Thymus (tissue), 14 donors: ENCODE measurements at places on chromosomes 4 and X.

DNA sequence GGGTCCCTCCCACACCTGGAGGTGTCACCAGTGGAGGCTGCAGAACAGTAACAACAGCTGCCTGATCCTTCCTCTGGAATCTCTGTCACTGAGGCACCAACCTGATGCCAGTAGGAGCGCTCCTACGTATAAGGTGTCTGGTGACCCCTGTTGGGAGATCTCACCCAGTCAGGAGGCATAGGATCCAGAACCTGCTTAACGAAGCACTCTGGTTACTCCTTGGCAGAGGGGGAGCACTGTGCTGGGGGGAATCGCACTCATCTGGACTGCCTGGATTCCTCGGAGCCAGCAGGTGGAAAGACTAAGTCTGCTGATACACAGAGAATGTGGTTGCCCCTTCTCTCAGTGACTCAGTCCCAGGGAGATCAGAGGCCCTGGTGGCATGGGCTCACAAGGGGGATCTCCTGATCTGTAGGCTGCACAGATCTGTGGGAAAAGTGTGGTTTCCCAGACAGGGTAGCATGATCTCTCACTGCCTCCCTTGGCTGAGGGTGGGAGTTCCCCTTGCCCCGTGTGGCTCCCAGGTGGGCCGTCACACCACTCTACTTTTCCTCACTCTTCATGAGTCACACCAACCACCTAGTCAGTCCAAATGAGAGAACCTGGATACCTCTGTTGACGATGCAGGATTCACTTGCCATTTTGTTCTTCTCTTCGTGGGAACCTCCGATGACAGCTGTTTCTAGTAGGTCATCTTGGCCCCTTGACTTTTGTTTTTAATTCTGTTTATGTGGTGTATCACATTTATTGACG lies 305.9 kb downstream of the IDS start:
- no peak for DNase-seq

DNA sequence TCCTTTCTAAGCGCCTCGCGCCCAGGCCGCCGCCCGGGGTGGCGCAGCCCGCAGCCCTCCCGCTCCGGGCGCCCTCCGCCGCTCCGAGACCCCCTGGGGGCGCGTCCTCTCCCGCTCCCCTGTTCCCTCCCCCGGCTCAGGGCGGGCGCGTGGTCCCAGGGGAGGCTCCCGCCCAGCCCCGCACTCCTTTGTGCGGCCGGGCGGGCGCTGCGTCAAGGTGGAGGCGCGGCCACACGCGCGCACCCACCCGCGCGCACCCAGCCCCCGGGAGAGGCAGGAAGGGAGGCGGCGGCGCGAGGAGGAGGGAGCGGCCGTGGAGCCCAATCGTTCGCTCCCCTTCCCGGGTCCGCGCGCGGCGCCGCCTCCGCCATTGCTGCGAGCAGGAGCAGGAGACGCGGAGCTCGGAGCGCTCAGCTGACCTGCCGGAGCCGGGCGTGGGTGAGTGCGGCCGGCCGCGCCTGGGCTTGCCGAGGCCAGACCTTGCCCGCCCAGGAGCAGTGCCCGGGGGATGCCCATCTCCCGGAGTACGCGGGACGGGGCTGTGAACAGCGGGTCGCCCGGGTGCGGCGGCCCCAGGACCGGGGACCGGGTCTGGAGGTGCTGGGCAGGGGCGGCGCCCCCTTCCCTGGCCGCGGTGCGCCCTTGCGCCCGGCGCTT lies at the start of gene NSG1:
NSG1 (plus strand) TSS at position 367 of the 657 bp plus-strand sequence. CDS start 528 bp downstream, outside the sequence.
- DNase-seq, result no peak

- peak; percentile 38 for DNase-seq
Observed at GRCh38 chrX:42944381-42944998, 166.5 kb upstream of the PPP1R2C start.

- DNase-seq, result no peak
Observed at GRCh38 chr4:173506597-173507211, 23.3 kb downstream of the HAND2 start.

DNA sequence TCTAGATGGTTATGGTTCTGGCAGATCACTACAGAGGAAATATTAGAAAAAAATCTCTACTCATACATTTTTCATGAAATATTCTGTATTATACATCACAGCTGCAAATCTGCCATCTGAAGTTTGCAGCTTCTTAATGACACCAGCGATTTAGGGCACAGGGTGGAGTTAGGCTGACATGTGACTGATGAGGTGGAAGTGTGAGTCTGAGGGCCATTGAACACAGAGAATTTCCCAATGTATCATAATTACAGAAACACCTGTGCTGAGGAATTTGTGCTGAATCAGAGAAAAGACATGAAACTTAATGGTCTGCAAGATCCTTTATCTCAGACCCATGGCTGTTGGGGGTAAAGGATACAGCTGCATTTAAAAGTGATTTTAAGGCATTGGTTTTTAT lies 2025.6 kb upstream of the AGA start:
- DNase-seq, result no peak

DNA sequence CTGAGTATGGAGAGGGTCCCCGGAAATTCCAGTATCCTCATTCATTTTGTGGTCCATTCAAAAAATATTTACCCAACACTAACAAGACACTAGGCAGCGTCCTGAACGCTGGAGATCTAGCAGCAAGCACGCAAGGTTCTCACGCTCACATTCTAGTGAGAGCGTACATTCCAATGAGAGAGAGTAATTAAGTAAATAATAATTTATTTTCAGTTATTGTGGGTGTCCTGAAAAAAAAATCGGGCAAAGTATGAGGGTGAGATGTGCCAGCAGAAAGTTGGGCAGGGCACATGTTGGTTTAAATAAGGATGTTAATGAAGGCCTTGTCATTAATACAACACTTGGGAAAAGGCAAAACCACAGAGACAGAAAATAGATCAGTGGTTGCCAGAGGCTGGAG lies 4.0 kb upstream of the TMEM156 start:
- DNase-seq, result no peak

- no peak for DNase-seq
Observed at GRCh38 chrX:56284269-56284668, 52.1 kb downstream of the KLF8 start.

DNA sequence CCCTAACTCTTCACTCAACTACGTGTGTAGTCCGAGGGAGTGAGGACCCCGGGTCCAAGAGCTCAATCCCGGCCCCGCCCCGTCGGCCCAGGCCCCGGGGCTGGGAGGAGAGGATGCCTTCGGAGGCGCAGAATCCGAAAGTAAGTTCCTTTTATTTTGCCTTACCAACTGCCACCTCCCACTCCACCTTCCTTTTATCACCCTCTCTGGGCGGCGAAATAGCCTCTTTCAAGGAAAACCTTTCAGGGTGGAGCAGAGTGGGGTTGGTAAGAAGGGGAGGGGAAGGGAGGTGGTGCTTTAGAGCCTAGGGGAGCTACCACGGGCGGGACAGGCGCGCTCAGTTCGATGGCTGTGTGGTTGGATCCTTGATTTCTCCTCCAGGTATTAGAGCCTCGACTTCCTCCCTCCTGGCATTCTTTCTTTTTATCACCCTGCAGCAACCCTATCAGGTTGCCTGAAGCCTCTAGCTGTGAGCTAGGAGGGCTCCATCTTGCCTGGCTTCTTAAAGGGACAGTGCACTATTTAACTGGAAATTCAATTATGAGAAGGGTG lies 191.2 kb downstream of the RRAGB start:
- DNase-seq, result no peak

- DNase-seq, result no peak
Observed at GRCh38 chr4:189050643-189051042, 890.0 kb upstream of the FRG1 start.

DNA sequence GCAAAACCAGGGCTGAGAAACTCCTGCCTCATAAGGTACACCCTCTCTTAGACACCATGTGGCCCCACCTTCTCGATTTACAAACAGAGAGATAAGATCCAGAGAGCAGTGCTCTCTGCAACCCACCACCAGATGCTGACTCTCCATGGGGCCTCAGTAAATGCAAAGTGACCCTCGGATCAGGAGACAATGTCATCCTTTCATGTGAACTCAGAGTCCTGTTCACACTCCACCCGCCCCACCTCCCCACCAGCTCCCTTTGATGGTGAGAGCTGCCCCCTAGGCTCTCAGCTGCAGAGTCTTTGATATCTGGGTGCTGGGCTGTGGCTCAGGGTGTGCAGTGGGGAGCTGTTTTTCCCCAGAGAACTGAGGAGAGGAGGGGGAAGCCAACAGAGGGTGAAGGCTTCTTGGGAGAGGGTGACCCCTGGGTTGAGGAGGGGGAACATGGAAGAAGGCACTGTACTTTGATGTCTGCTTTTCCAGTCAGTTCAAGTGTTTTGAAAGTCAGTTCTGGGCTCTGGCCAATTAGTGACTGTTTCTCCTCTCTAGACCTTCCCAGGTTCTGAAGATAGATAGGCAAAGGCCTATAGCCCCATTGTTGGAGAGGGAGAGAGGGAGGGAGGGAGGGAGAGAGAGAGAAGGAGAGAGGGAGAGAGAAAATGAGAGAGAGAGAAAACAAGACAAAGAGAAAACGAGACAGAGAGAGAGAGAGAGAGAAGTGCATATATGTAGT lies 88.2 kb downstream of the SCD5 start:
- no peak for DNase-seq

DNA sequence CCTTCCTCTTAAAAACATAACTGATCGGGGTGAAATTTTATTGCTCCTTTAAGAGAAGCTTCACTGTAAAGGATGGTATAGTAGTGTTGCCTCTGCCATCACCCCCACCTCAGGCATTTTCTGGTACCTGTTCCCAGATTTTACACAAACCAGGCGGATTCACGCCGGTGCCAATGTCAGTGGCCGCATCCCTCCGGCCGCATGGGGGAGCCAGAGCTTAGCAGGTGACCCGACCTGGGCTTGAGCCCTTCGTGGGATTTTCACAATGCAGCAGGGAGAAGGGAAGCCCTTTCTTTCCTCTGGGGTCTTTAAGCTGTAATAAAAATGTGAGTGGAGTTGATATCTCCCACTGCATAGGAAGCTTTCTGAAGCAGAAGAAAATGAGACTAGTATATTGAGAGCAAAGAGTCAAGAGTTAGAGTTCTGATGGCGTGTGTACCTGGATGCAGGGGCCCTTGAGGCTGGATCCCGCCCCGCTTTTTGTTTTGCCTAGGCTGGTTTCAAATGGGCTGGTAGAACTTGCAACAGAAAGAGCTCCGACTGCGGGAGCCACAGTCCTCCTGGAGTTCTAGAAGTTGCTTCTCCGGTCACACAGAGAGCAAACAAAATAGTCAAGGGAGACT lies 59.4 kb downstream of the POLR2B start:
- no peak for DNase-seq

DNA sequence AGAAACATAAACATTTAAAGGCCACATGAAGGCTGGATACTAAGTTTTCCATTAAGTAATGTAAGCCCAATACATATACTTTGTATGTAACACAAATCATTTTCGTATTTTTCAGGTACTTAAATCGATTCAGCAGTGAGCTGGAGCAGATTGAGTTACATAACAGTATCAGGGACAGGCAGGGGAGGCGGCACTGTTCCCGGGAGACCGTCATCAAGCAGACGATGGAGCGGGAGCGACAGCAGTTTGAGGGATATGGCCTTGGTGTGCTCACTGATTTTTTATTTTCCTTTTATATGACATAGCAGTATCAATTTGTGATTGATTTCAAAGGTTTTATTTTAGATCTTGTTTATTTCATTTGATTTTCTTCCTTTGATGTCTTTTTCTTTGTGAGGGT lies 20.7 kb downstream of the TMA16 start:
- no peak for DNase-seq

DNA sequence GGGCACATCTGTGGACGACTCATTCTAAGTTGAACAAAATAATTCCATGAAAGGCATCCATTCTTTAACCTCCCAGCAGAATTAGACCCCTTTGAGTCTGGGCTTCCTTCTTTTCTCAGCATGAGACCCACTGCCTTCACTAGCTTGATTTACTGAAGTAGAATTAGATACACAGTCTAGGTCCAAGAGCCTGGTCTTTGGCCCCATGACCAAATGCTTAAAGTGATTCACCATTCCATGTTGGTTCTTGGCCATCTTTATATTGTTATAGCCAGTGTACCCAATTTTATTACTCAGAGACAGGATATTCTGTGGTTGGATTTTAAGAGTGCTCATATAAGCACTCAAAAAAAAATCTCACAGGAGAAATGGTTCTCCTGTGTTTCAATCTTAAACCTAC lies 155.3 kb upstream of the GPC4 start:
- no peak for DNase-seq

DNA sequence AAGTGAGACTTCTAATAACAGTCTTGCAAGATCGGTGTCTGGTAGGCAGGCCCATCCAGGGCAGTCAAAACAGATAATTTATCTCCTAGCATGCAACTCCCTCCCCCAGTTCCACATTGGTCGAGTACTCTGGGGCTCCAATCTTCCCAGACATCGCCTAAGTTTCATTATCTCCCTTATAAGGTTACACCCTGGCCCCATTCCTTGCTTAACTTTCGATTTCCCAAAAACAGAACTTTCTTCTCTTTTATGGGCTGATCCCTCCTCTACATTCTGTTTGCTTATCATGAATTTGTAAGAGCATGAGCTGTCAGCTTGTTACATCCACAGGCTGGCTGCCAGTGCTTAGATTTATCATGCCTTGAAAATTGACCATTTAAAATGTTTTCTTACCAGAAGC lies 471.3 kb downstream of the TECRL start:
- DNase-seq, result no peak

GRCh38 chr4:55912249-55912648 lies 36.5 kb upstream of the CEP135 start:
- no peak for DNase-seq

GRCh38 chr4:81257816-81258215 lies 42.8 kb upstream of the PRKG2 start:
- DNase-seq, result no peak

- DNase-seq, result no peak
Observed at GRCh38 chr4:15354371-15355297, 73.2 kb upstream of the C1QTNF7 start.

DNA sequence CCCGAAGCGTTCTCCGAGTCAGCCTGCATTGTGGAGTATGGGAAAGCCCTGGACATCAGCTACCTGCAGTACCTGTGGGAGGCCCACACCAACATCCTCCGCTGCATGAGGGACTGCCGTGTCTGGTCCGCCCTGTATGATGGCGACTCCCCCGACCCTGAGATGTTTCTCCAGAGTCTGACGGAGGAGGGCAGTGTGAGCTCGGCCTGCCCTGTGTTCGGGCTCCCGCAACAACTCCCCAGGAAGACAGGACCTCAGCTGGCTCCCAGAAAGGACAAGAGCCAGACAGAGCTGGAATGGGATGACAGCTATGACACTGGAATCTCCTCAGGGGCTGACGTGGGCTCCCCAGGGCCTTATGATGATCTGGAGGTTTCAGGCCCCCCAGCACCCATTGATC lies 111.3 kb downstream of the GATB start:
- no peak for DNase-seq

DNA sequence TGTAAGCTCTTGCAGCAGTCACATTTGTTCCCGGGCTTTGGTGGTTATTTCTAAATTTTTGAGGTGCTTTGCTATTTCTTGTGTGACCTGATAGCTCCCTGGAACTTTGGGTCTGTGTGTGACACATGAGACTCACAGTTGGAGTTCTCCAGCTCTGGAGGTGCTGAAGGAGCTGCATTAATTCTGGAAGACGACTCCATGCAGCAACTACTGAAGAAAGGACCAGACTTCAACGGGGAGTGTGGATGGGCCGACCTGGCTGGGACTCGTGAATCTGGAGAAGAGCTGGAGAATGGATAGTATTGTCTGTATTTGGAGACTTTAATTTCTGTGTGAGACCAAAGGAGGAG lies 1.5 kb downstream of the MRFAP1 start:
- DNase-seq, result no peak

GRCh38 chrX:9483376-9483775 lies 18.5 kb downstream of the TBL1X start:
- no peak for DNase-seq
